ENCODE measurements at places on chromosomes 4 and X. TPM values are rescaled to one million over a fixed set of nuclear protein-coding genes. Genes with fewer than 3 reads are reported as not detected.

The CNGA1 gene
- polyA plus RNA-seq, result 0.21 TPM

The PDE6B gene
- 0.76 TPM for polyA plus RNA-seq

The APLN gene
- 2.8 TPM for polyA plus RNA-seq

The PCSK1N gene
- 1.8 TPM for polyA plus RNA-seq

The MSX1 gene
- polyA plus RNA-seq, result 1.0 TPM

The FAM149A gene
- polyA plus RNA-seq, result 12.7 TPM

The GAGE12H gene
- polyA plus RNA-seq, result not detected
